ENCODE measurements at places on chromosomes 11 and 22.
A peak's percentile ranks its signal among the peaks of the same experiment; 100 is the strongest.

- DNase-seq: no peak
These were observed 299.5 kb upstream of the B3GAT1 start for GRCh38 chr11:134711588-134711987.

DNA sequence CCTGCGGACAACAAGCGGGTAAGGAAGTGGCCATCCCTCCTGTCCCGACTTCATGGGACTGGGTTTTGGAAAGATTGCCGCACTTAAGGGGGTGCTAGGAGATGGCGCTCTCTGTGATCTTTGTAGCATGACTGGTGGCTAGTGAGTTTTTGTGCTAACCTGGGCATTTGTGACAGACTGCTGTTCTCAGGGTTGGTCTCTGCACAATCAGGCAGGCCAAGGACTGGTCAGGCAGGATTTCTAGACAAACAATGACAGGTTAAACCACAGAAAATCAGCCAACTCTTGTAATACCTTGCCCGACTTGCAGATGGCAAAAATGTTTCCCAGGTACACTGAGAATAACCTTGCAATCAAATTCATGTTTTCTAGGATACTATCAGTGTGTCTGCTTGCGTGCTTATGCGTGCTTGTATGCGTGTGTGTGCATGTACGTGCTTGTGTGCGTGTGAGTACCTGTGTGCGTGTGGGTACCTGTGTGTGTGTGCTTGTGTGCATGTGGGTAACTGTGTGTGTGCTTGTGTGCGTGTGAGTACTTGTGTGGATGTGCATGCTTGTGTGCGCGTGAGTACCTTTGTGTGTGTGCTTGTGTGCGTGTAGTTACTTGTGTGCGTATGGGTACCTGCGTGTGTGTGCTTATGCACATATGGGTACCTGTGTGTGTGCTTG is 25.6 kb upstream of the SORL1-AS1 start:
- DNase-seq: no peak

- DNase-seq: peak; percentile 71
These were observed 113.6 kb upstream of the SOX6 start for GRCh38 chr11:16469968-16470367.

GRCh38 chr22:45226503-45227186 is 14.0 kb downstream of the KIAA0930 start:
- DNase-seq: no peak

DNA sequence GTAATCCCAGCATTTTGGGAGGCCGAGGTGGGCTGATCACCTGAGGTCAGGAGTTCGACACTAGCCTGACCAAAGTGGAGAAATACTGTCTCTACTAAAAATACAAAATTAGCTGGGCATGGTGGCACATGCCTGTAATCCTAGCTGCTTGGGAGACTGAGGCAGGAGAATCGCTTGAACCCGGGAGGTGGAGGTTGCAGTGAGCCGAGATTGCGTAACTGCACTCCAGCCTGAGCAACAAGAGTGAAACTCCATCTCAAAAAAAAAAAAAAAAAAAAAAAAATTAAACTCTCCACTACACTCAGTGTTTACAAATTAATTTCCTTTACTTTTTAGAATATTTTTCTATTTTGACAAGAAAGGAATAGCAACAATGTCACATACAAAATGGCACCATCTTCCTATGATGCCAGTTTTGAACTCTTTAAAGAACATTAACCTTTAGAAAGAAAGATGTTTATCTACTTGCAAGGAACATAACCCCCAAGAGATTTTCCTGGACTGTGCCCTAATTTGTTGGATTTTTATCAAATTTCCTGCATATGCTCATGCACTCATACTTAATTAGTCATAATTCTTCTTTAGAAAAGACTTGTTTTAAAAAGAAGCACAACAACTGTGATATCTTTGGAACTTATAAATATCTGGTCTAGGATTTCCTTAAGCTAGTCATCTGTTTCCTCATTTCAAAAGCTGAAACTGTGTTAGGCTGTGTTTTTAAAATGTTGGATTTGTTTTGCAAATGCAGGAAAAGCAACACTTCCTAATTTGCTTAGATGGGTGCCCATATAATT is 22.6 kb upstream of the HIPK3 start:
- DNase-seq: no peak
